ENCODE measurements at places on chromosomes 12 and 14.

DNA sequence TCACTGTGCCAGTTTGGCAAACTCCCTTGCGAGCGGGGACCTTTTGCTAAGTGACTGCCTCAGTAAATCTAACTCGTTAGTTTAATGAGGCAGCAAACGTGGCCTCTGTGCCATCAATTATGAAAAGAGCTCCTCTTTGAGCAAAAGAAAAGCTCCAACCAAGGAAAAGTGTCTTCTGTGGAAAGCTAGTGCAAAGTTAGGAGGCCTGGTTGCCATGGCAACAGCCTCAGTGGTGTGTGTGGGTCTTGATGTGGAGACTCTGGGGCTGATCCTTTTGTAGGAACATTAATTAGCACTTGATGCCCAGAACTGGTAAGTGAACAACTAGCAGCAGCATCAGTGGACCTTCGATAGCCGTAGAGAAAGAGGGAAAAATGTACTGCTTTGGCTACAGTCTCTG, 145.7 kb downstream of the CHST11 start:
- no peak for DNase-seq

DNA sequence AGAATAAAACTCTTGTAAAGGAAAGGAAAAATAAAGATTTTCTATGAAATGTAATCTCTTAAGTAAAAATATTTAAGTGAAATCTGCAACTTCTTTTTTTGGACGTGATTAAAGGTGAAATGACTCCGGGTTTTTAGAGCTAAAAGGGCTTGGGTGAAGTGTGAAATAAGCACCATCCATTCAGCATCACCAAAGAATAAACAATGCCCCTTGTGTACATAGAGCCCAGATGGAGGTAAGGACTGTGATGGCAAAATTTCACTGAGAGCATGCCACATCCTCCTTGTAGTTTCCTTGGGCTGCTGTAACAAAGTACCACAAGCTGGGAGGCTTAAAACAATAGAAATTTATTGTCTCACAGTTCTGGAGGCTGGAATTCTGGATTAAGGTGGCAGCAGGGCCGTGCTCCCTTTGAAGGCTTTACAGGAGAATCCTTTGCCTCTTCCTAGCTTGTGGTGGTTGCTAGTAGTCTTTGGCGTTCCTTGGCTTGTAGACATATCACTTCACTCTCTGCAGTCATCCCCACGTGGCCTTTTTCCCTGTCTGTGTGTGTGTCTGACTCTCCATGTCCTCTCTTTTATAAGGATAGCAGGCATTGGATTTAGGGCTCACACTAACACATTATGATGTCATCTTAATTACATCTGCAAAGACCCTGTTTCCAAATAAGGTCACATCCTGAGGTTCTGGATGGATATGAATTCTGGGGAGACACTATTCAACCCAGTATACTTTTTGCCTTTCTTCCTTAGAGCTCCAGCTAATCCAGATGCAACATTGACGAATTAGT, 24.2 kb downstream of the ZNF664 start:
- DNase-seq: no peak

DNA sequence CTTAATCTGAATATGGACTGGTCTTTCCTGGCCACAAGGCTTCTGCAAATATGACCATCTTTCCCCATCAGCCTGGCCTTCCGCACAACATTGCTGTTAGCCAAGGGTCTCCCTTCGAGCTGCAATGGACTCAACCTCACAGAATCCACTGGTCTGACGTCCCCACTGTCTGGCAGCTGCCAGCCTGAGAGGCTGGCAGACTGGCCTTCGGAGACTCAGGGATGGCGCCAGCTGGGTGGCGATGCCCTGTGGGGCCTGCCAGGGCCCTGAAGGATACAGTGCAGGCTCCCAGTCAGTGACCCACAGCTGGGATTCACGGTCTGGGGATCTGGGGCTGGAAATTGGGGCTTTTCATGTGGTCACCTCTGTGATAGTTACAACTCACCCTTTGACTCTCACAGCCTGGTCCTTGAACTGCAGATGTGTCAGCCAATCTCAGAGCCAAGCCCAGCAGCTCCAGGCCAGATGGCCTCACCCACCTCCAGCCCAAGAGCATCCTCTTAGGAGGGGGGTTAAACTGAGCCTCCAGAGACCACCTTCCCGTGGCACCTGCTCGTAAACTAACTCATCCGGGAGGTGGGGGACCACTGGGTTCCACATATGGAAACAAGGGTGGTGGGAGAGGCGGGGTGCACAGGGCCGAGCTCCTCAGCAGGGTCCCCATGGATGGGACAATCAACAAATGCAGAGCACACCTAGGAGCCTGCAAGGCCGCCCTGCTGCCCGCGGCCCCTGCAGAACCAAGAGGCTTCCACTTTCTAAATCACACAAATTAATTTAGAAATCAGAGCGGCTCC, 21.1 kb upstream of the C14orf180 start:
- no peak for DNase-seq

- no peak for DNase-seq
Observed at GRCh38 chr12:3101309-3102024, 24.3 kb downstream of the TSPAN9 start.

DNA sequence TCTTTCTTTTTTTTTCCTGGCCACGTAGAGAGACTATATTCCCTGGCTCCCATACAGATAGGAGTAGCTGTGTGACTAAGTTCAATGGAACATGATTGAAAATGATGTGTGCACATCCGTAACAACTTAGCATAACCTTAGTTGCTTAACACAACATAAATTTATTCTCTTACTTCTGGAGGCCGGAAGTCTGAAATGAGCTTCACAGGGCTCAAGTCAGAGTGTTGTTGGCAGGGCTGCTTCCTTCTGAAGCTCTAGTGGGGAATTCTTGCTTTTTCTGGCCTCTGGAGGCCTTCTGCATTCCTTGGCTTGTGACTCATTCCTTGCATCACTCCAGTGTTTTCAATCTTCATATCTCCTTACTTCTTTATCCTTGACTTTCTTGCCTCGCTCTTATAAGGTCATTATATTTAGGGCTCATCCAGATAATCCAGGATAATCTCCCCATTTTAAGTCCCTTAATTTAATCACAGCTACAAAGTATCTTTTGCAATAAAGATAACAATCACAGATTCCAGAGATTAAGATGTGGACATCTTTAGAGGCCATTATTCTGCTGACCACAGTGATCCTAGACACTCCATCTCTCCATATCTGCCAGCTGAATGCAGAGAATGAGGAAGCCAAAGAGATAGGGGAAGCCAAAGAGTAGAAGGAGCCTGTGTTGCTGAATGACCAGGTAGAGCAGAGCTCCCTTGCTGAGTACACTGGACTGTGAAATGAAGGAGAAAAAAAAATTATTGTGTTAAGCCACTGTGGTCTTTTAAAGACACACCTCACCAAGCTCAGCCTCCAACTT, 21.0 kb upstream of the SNX6 start:
- peak; percentile 67 for DNase-seq

DNA sequence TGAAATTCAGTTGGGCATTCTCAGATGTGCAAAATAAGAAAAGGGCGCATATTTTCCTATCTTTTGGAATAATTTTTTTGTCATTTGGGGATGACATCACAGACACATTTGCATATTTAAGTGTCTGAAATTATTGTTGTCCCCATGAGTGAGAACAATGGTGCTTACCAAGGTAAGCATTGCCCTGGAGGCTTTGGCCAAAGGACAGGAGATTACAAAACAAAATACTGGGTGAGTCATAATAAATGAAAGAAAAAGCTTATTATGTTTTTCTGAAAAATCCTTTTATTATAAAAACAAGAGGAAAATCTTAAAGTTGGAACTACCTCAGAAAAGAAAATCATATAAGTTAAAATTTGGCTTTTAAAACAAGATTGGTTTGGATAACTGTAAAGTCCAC, 254.9 kb downstream of the BTG1 start:
- DNase-seq: no peak

DNA sequence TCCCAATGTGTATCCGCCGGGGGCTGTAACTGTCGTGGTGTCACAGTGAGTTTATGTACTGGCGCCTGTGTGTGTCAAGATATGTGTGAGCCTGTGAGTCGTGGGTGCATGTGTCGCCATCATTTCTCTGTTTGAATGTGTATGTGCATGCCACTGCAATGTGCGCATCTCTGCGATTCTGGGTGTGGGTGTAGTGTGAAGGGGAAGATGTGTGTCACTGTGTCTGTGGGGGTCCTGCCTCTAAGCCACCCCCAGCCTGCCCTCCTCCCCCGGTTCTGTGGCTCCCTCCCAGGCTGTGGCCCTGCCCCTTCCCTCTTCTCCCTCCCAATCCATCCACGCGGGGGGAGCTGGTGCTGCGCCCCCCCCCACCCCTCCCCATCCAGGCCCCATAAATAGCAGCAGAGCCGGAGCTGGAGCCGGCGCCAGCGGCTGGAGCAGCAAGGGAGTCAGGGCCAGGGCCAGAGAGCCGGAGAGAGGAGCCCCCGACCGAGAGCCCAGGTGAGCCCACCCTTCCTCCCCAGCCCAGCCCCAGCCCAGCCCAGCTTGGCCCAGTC, at the start of gene CPNE6:
TSS of gene CPNE6 (plus strand) at position 419 of the 554 bp plus-strand sequence. CDS start 1,375 bp downstream, outside the sequence.
- DNase-seq: no peak

DNA sequence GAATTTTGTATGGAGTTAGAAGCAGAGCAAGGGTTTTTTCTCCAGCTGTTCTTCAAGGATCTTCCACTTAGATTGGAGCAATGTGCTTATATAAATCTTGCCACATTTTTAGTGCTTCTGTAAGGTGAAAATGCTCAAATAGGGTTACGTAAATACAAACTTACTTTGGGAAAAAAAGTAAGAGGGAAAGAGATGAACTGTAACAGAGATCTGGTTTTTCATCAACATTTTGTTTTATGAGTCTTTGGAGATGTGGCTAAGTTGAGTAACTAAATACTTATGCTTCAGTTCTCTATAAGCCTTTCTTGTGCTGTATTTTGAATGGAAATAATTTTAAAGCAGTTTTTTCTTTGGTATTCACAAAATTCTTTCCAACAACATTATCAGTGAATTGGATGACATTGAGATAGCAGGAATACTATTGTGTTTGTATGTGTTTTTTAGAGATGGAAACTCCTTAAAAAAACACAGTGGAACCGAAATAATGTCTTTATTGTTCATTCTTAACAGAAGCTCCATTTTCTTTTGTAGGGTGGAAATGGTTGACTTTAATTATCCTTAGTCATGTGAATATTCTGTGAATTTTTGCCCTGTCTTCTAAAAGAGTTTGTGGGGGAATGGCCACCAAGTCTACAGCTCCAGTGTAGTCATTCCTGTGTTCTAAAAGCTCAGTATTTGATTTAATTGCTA, 45.7 kb downstream of the NPAS3 start:
- no peak for DNase-seq

DNA sequence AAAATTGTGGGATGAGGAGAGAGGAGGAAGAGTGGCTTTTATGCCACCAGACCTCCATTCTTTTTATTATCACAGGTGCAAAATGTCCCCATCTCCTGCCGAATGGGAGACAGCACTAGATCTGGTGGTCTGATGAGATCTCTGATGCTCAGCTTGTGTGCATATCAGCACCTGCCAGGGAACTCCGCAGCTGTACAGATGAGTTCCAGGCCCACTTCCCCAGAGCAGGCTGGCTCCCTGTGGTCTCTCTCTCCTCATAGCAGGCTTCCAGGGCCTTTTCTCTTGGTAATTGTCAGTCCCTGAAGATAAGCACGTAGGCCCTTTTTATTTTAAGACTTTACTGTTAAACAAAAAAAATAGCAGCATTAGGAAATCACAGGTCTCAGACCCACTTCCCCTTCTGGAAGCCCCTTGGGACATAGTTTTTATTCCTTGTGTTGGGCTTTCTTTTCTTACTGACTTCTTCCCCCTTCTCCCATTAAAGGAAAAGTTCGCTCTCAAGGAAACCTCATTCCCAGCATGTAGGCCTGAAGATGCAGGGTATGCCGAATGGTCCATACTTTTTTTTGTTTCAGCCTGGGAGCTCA, 4.5 kb upstream of the TBC1D30 start:
- DNase-seq: no peak

GRCh38 chr12:7915661-7916403, 20.2 kb downstream of the SLC2A3 start:
- DNase-seq: no peak

- no peak for DNase-seq
Observed at GRCh38 chr14:51228391-51228790, 11.7 kb upstream of the TMX1 start.

DNA sequence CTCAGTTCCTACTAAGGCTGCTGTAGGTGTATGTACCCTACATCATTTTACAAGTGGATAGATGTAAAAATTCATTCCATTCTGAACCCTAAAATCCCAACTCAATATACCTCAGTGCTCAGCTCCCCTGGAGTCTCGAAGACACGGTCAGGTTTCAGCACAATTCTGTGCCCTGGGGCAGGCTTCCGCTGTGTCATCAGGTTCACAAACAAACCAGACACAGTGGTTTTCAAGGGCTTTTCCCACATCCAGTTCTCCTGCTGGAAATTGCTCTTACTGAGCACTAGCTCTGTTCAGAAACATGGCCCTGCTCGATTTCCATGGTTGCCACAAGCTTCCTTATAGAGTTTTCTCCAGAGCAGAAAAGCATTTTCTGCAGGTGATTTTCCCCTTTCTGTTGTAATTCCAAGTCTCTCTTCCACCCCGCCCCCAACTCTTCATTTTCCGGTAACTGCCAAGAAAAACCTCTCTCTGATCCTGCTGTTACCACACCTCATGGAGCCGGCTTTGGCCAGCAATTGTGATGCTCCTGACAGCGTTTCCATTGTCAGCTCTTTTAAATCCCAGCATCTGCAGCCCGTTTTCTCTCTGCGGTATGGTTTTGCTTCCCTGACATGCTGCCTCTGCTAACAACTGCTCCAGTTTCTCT, 483.0 kb upstream of the CCDC196 start:
- no peak for DNase-seq

DNA sequence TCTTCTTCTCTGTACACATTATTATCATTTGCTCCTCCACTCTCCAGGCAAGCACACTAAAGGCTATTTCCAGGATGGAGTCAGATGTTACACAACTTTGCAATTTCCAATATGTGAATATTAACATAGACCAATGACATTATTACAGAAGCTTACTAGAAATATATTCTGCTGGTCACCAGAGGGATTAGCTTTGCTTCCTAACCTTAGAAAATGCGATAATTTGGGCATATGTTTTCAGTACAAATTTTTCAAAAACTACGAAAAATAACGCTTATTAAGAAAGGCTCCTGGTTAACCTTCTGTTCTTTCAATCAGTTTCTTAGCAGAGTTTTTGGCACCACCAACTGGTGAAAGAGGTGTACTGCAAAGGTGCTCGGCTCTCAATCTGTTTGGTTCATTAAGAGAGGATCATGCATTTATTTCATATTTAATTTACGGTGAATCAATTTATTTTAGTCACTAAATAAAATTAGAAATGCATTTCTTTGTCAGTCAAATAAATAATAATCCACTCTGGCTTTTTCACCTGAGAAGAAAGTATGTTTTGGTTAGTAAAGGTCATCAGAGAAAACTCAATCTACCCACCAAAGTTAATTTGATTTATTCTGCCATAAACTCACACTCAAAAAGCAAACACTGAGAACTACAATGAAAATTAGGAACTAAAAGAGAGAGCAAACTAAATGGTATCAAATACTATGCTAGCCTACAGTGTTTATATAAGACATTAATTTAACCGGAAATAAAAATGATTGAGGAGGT, 39.2 kb downstream of the EFCAB11 start:
- no peak for DNase-seq

All from kidney epithelial cell (primary cell).